ENCODE measurements at places on chromosomes 1 and 21. TPM values are rescaled to one million over a fixed set of nuclear protein-coding genes. Genes with fewer than 3 reads are reported as not detected.

- peak; percentile 67 for DNase-seq
These were observed 119.7 kb downstream of the ZNF326 start for GRCh38 chr1:90114521-90115141.

C1orf53 gene
- total RNA-seq: 10.7 TPM

TOR1AIP2 gene
- 166 TPM for total RNA-seq

DNA sequence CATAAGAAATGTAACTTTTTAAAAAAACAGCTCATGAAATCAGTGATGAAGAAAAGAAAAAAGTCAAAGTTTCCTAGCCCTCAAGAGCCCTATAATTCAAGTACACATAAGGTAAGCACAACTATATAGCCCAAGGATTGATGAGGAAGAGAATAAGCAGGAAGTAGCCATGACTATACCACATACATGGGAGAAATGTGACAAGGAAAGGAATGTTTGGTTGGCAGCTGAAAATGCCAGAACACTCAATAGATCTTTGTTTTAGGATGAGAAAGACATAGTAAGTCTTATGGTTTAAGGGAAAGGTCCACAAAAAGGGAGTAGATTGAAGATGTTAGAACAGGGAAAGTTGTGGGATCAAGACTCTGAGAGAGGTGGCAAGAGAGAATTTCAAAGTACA lies 5.7 kb downstream of the DOCK7 start:
- DNase-seq: no peak

S100A2 gene
- total RNA-seq: 5,064 TPM

SDC3 gene
- total RNA-seq: 21.7 TPM

CCDC27 gene
- total RNA-seq: not detected

DNA sequence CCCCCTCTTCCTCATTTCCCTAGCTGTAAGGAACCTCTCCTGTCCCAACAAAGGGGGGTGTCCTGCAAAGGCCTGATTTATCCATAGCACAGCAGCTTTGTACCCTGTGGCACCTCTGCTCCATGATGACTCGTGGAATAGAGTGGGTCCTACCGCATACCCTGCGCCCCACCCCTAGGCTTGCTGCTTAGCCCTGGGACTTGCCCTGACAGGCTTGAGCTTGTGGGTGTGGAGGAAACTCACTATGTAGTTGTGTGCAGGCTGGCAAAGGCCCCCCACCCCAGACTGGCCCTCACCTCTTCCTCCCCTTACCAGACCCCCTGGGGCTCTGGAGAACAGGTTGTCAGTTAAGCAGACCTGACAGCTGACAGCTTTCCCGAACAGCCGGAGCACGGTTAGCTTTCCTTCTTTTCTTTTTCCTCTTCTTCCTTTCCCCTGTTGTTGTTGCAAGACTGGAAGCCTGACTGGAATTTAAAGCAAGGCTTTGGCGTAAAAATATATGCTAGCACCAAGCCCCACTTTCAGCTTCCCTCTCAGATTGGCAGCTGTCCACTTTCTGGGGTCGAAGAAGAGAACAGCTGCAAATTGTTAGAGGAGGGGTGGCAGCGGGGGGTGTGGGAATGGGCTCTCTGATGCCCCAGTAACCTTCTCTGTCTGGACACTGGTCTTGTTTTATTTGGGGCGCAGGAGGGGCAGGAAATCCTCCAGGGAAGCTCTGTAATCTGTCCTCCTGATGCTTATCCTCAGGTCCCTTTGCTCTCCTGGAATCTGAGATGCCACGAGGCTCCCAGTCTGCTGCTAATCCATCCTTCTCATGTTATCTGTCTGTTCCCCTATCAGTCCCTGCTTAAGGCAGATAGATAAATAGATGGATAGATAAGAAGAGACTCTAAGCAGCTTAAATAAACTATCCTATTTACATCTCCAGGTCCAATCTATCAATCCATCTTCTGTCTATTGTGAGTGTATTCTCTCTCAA lies 134.6 kb downstream of the BRINP2 start:
- DNase-seq: peak; percentile 31

DNA sequence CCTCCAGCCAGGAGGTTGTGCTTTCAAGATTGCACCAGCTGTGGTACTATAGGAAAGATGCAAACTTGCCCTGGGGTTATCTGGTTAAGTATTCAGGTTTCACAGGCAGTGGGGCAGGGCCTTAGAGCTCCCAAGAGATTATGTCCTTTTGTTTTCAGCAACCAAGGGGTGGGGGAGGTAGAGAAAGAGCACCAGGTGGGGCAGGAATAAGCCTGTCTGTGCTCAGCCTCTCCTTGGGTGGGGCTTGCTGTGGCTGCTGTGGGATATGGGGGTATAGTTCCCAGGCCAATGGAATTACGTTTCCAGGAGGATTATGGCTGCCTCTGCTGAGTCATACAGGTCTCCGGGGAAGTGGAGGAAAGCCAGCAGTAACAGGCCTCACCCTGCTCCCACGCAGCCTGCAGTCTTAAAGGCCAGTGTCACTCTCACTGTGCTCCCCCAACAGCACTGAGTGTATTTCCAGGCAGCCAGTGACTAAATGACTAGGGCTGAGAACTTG lies 508.6 kb downstream of the RWDD3 start:
- DNase-seq: peak; percentile 97

DNA sequence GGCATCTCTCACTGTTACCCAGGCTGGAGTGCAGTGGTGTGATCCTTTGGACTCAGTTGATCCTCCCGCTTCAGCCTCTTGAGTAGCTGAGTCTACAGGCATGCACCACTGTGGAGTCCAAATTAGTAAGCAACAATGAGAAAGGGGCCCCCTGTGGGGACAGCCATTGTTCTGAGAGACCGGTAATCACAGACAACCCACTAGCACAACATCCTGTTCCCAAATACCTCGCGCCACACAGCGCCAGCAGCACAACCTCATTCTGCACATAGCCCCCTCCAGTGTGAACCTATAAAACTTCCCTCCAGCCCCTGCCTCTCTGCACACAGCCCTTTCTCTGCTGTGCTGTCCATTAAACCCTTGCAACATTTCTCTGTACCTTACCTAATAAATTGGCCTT lies 226.4 kb downstream of the DYRK1A start:
- no peak for DNase-seq

DNA sequence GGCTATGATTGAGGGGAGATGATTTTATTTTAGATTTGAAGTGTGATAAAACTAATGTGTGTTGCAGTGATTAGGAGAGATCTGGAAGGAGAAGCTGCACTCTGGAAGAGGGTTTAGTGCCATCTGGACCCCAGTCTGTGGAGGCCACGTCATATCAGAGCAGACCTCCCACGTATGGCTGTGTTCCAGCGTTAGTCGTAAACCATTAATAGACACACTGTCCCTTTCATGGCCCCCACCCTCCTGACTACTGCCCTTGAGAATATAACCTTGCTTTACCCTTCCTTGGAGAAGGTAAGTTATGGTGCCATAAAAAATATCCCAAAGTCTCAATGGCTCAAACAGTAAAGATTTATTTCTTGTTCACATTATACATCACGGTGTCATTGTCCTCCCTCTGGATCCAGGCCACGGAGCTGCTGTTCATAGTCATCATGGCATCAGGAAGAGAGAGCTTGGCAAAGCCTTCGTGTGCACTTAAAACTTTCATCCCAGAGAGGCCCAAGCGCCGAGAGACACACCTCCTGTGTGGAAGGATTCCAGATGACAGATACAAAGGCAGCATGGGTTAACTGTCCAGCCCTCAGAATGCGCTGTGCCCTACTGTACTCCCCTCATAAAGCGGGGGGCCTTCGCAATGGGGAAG lies 33.2 kb downstream of the RHOU start:
- DNase-seq: no peak

MYOG gene
- not detected for total RNA-seq

DNA sequence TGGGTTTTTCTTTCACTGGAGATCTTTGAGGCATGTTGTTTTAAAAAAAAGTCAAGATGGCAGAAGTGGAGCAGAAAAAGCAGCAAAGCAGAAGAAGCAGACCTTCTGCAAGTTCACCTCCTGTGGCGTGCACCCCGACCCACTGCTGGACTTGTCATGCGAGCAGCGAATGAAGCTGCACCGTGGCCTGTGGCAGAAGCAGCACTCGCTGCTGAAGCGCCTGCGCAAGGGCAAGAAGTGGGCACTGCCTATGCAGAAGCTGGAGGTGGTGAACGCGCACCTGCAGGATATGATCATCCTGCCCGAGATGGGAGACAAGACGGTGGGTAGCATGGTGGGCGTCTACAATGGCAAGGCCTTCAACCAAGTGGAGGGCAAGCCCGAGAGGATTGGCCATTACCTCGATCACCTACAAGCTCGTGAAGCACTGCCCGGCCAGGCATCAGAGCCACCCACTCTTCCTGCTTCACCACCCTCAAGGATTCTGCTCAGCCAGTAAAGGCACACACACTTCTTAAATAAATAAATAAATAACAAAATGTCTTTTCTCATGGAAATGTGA lies 22.1 kb downstream of the METTL13 start:
- DNase-seq: no peak

DNA sequence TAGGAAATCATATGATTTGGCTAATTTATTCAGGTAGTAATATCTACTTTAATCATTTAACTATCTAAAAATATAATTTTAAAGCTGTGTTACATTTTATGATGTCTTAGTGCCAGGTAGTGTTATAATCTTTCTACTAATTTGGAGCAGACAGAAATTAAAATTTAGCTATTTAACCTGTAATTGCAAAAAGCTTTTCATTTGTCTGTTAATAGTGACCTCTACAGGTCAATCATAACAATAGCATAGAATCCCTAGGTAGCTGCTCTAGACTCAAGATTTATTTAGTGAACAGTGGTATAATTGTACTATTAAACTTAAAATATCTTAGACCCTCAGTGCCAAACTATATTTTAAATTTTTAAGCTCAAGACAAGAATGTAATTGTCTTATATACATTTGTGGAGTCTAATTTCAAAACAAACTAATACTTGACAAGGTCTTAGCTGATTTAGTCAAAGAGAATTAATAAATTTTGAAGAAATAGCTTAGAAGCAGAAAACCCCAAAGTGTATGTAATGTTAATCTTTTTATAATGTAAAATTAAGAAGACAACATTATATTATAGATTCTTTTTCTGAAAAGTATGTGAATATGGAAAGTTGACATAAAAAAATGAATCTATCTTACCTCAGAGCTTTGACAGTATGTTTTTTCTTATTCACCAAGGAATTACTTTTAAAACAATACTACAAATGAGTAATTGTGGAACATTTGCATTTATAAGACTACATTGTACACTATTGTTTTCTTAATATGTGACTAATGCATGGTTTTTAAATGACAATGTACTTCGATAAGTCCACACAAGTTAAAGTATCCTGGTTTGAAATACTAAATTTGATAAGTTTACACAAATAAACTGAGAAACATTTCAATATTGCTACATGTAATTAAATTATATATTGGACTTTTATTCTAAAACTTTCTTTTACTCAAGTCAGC lies 64.1 kb upstream of the RNPC3 start:
- DNase-seq: peak; percentile 26

DNA sequence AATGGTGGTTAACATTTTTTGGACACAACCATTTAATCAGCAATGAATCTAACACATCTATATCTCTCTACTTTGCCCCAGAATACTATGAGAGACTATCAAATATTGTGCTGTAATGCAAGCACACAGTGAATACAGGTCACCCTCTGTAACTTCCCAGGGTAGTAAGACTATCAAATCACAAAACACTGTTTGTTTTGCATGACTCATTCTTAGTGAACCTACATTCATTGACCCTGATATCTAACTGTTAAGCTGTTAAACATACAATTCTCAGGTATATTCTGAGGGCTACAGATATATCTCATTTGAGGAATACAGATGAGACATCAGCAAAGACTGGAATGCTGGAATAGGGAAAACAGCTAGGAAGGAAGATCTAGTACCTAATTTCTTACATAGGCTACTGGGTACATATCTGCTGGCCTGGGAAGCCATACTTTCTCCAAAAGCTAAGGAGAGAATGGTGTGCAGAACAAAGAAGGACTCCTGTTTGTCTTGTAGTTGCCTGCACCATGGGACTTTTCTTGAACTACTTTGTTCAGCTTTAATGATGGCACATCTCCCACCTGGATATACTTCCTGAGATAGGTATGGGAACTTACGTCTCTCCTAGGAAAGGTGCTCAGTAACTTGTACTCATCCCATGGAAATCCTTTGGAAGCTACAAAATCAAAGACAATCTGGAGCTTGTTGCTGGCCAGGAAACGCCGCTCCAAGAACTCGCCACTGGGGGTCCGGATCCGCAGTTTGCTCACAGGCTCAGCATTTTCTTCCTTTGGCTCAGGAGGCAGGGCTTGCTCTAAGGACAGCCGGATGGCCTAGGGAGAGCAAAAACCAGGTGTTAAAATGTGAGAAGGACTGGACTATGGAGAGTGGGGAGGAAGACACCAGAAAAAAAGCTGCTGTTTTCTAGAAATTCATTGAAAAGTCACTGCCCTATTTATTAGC lies 51.9 kb upstream of the DMRTA2 start:
- DNase-seq: peak; percentile 4

- no peak for DNase-seq
These were observed 183.6 kb downstream of the FOXD2 start for GRCh38 chr1:47621483-47621882.

DNA sequence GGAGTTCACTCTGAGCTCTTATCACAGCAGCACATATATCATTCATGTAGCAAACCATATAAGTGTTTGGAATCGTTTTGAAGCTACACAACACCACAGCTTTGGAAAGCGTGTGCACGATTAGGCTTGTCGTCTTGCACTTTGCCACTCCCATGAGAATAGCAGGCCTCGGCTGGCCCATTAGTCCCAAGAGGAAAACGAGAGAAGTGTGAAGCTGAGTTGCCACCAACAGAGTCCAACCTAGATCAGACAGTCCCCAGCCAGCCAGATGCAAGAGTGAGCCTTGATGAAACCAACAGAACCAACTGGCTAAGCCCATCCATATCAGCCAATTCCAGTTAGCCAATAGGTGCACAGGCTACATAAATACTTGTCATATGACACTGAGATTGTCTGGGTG lies 238.4 kb downstream of the C1orf94 start:
- no peak for DNase-seq

GRCh38 chr1:152015766-152016165 lies 21.0 kb downstream of the S100A11 start:
- DNase-seq: no peak

CELA3B gene
- not detected for total RNA-seq

All from MCF 10A (cell line).